ENCODE measurements at places on chromosomes 11 and 22.

DNA sequence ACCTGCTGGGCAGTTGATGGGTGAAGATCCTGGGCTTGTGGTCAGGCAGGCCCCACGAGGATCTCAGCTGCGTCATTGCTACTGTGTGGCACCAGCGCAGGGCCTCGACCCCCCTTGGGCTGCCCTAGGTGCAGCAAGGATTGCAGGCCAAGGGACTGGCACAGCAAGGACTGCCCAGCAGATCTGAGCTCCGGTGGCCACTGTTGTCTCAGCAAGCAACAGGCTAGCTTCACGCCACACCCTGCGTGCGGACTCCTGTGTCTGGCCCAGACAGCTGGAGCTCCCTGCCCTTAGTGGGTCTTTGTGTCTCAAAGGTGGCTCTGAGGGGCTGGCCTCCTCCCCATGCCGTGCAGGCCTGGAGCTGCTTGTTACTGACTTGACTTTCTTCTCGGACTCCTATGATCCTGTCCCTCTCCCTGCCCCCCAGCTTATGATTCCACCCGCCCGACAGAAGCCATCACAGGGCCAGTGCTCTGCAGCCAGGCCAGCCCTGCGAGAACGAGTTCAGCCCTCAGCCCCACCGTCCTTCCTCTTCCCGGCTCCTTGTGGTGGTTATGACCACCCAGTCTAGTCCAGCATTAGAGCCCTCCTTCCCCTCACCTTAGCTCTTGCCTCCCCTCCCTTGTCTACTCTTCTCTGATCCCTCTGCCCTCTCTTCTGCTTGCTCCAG is 295.6 kb downstream of the TBC1D22A start:
- no peak for DNase-seq

GRCh38 chr11:110455718-110456117 is 26.0 kb downstream of the FDX1 start:
- DNase-seq, result no peak

- no peak for DNase-seq
These were observed 27.5 kb upstream of the P4HA3 start for GRCh38 chr11:74338963-74339362.

- peak; percentile 88 for DNase-seq
These were observed 16.0 kb downstream of the TRPM5 start for GRCh38 chr11:2428322-2428795.

GRCh38 chr22:47168900-47169800 is 406.7 kb downstream of the TBC1D22A start:
- no peak for DNase-seq

- DNase-seq, result no peak
These were observed 1135.5 kb downstream of the JRKL start for GRCh38 chr11:97525273-97525672.

DNA sequence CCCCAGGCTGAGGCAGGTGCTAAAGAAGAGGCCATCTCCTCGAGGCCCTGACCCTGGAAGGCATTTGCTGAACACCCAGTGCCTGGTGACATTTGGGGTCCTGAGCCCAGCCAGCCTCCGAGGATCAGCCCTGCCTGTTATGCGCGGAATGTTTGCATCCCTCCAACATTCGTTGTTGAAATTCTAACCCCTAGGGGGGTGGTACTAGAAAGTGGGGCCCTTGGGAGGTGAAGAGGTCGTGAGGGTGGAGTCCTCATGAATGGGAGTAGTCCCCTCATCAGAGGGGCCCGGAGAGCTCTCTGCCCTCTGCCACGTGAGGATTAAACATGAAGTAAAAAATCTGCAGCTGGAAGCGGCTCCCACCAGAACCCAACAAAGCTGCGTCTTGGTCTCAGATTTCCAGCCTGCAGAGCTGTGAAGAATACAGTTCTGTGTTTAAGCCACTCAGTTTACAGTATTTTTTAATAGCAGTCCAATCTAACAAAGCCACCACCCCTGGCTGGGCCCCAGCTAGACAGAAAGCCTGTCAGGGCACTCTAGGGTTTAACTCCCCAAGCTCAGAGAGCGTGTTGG is 35.3 kb upstream of the SEPTIN5 start:
- DNase-seq, result no peak

DNA sequence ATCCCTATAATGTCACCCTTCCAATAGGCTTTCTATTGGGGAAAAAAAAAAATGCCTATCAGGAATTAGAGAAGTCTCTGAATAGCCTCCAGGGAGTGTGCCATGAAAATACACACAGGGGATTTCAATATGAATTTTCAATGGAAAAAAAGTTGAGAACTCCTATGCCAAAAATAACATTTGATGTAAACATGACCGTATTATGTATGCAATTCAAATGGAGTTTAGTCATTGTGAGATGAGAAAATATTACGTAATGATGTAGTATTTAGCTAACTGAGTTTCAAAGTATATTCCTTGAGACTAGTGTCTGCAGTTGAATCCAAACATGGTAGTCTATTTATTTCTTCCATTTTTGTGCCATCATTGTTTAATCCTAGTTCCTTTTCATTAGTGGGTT is 182.3 kb downstream of the BLID start:
- DNase-seq, result no peak

DNA sequence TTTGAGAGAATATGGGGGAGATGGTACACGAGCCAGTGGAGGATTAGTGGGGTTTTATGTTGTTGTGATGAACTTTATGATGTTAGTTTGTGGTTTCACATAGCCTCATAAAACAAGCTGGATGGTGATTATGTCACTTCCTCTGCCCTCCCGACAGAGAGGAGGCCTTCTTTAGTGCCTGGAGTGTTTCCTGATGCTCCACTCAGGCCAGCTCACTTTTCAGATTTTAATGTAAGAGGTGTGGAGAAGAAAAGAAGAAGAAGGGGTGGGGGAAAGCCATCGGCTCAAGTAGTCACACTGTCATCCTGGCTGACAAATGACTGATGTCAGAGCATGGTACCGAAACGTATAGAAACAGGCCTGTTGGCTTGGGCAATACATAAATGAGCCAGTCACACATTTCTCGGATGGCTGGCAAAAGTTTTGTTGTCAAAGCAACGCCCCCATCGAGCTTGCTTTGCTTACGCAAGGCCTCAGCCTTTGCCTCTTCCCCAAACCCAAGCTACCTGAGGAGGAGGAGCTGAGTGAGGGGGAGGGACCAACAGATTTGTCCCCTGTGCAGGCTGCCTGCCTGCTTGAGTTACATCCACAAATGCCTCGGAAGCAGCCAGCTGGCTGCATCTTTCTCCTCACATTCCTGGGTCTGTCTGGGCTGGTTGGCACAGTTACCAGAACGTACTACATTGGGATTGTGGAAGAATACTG is at the start of gene HEPHL1:
HEPHL1 (plus strand) TSS at position 578 of the 705 bp plus-strand sequence; CDS start at position 593, 15 bp downstream.
- no peak for DNase-seq

DNA sequence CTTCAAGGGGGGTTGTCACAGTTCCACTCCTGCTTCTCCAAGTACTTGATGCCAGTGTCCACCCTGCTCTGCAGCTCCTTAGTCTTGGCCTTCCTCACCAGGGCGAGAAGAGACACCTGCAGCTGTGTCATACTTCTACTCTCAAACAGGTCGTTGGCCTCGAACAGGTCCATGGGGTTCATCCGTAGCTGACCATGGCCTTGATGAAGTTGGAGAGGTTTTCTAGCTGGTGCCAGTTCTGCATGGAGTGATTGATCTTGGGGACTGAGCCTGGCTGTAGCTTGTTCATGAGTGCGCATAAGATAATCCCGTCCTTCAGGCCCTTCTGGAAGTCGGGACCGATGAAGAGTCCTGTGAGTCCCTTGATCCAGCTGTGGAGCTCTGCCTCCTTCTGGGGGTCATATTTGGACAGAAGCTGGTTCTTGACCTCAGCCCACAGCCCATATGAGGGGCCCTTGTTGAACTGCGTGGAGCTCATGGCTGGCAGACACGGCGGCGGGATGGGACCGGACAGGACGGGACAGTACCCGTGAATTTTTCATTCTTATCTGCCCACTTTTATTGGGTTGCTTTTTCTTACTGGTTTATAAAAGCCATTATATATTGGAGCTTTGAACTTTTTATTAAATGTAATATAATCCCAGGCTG is 33.4 kb upstream of the HORMAD2 start:
- DNase-seq, result no peak

DNA sequence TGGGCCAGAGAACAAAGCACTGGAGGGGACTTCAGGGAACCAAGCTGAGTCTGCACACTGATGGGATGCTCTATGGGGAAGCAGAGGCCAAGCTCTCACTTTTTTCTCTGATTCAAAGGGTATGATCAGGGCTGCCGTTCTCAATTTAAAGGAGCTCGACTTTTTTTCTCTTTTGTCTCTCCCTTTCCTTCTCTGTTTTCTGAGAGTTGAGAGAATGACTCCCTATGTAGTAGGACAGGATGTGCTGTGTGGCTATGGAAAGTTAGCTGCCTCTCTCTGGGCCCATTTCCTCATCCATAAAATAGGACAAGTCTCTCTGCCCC is 7.9 kb downstream of the ADORA2A start:
- no peak for DNase-seq

GRCh38 chr22:37151401-37151800 is 1.7 kb upstream of the IL2RB start:
- no peak for DNase-seq

DNA sequence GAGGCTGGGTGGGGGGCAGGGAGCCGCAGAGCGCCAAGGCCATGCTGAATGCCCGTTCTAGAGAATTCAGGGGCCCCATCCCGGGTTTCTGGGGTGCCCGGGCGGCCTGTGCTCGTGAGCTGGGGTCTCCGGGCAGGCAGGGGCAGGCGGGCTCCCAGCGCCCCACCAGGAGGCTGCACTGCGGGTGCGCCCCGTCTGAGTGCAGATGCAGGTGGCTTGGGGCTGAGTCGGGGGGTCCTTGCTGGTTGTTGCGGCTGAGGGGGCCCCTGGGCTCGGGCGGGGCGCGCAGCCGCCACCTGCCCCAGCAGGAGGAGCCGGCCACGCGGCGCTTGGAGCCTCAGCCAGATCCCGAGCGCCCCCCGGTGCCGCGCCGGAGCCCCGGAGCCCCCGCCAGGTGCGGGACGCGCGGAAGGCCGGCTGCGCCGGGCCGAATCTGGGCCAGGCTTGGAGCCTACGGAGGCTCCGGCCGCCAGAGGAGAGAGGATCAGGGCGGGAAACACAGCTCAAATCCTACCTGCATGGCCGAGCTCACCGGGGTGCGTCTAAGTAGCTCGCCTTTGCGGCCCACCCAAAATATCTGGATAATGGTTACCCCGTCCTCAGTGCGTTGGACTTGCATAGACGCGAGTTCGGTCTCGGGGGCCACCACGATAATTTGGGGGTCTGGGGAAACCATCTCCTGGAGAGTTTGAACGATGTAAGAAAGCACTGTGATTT is 590 bp upstream of the IGF2 start:
- no peak for DNase-seq

DNA sequence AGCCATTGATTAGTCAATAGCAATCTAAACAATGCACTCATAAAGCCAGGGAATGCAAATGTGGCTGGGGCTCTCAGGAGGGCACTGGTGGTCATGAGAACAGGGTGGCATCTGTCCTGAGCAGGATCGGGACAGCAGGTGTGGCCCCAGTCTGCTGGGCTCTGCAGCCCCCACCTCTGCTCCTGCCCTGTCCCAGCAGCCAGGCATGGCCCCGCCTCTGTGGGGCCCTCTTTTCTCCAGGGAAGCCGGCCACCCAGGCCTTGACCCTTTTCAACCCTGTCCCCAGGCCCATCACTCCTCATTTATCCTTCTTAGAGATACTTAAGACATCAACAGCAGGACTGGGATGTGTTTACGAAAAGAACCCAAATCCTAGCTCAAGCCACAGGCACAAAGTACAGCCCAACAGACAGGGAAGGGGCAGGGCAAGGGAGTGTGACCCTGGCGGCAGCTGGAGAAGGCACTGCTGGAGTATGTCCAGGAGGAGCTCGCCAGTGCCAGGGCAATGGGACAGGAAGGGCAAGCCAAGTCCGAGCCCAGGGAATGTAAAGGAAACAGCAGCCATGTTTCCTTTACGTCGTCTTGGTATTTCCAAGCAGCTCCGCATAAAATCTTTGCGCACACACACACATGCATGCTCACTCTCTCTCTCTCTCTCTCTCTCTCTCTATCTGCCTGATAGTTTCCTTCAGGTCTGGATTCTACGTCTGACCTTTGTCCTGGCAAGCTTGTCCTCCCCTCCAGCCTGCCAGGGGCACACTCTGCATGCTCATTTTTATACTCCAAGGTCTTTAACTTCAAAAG is 59.9 kb downstream of the DGCR2 start:
- DNase-seq, result no peak

DNA sequence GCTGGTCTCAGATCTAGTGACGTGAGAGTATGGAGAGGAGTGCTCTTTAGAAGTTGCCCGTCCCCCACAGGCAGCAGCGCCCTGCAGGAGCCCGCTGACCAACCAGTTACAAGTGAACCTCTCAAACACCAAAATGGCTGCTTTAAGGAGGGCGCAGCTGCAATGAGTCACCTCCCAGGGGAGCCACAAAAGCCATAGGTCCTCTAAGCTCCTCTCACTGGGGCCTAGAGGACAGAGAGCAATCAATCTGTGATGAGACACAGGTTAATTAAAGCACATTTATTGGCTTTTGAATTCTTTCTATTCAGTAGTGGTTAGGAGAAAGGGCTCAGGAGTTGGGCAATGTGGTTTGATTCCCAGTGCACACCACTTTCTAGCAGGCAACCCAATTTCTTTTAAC is 15.5 kb upstream of the RAPSN start:
- DNase-seq, result no peak

DNA sequence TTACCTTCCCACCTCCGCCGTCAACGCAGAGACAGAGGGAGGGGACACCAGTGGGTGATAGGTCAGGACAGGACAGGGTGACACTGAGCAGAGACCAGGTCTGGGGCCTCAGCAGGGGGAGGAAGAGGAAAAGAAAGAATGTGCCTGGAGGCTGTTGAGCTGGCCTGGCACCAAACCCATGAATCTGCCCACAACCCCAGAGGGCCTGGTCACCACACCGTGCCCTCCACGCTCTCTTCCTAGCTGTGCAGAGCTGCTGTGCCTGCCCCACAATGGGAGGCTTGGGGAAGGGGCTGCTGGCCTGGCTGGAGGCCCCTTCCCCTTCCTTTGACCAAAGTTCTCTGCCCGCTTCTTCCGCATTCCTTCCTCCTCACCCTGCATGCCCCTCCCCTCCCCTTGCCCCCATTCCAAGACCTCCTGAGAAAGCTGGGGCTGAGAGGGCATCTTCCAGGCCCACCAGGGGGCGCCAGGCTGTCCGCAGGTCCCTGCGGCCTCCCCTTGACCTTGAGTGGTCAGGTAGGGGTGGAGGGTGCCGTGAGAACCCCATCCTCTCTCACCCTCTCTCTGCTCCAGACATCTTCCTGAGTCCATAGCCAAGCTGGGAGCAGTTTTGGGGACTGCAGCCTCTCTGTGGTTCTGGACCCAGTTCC is 11.0 kb upstream of the CACNA1I start:
- no peak for DNase-seq

DNA sequence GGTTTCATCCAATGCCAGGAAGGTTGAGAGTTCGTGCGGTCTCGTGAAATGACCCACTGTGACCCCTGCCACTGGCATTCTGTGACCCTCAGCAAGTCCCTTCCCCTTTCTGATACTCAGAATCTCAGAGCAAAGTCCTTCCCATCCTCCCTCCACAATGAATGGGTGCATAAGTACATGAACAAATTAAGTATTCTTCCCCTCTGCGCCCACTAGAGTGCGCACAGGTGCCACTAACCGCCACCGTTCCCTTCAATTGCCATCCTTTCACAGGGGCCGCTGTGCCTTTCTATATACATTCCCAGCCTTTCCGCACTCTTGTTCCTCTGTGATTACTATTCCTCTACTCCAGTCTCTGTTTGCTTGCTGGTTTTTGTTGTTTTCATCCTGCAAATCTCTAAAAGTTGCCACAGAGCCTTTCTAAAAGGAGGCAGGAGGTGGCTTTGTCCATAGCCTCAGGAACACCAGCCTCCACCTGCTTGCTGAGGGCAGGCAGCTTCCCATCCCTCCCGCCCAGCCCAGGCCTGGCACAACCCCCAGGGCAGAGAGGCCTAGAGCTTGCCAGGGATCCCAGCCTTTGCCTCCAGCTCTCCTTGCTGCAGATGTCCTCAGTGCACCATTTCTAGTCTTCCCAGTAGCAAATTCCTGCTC is 6.7 kb upstream of the AP1B1 start:
- DNase-seq, result peak; percentile 74

Data from CD4-positive, alpha-beta T cell treated with Interleukin-10 for 1 hour (primary cell).